Keratinocyte (primary cell): ENCODE measurements at places on chromosomes 13 and 19. TPM values are rescaled to one million over a fixed set of nuclear protein-coding genes. Genes with fewer than 3 reads are reported as not detected.

The PNMA8A gene
- 0.16 to 0.28 TPM (median 0.24 TPM) in 3 replicates for polyA plus RNA-seq

The ZNF579 gene
- 1.5 to 4.3 TPM (median 2.4 TPM) in 3 replicates for polyA plus RNA-seq

The CASP14 gene
- polyA plus RNA-seq: 52.7 to 243 TPM (median 122 TPM) in 3 replicates

The KHSRP gene
- polyA plus RNA-seq: 41.8 to 98.9 TPM (median 56.6 TPM) in 3 replicates

The PBX4 gene
- polyA plus RNA-seq: 1.7 to 2.2 TPM (median 2.1 TPM) in 3 replicates

The CPT1C gene
- 0.39 to 0.49 TPM (median 0.41 TPM) in 3 replicates for polyA plus RNA-seq

The OVOL3 gene
- not detected in 3 replicates for polyA plus RNA-seq
